Cardiac muscle cell (in vitro differentiated cells and primary cell): ENCODE measurements at places on chromosomes 4 and X.

DNA sequence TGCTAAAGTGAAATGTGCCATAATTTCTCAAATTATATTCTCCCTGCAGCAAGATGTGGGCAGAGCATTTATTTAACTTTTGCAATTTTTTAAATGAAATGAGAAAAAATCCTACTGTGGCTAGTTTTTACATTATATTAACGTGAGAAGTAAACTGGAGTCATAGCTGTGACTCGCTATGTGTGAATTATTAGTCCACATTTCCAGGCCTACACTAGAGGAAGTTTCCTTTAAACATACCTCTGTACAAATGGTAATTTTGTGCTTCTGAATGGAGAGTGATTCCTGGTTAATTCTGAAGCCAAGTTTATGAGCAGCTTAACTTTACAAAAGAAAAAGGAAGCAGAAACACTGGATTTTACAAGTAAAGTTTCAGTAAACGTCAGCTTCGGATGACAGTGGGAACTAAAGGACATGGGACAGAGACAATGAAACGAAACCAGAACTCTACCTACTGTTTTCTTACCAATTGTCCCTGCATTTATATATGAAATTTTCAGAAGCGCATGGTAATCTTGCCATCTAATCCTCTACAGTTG, 72.4 kb downstream of the FBXO8 start:
- DNase-seq = no peak

- no peak for DNase-seq
Observed at GRCh38 chr4:2961811-2962441, 1.3 kb downstream of the NOP14 start.

DNA sequence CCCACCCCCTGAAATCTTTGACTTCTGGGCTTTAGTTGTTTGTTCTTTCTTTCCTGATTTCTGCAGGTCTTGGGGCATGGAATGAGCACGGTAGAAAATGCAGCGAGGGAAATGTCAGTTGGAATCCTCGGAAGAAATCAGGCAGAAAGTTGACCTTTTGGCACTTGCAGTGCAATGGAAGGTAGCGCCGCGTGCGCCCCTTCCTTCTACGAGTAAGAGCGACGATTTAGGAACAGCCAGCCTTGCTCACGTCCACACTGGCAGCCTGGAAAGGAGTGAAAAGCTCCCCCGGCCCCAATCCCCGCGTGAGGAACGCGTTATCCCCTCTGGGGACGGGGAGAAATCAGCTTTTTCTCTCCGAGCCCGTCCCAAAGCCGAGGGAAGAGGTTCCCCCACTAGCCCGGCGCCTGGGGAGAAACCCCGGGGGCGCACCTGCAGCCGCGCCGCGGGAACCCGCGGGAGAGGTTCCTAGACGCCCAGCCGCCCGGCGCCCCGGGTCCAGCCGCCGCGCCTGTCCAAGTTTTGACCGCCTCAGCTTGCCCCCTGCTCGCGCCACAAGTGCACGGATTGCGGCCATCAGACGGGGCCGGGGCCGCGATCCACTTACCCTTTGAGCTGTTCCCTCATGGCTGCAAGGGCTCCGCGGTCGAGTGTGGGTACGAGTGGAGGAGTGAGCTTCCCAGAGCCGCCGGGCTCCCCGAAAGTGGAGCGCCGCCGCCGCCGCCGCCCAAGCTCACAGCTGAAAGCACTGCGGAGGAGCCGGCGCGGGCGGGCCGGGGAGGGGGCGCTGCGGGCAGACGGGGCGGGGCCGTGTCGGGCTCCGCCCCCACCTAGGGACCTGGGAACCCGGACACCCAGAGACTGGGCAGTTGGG, 194.6 kb upstream of the FTHL17 start:
- DNase-seq = peak; percentile 24

- no peak for DNase-seq
Observed at GRCh38 chr4:181877329-181877848, 365.8 kb upstream of the TENM3 start.

DNA sequence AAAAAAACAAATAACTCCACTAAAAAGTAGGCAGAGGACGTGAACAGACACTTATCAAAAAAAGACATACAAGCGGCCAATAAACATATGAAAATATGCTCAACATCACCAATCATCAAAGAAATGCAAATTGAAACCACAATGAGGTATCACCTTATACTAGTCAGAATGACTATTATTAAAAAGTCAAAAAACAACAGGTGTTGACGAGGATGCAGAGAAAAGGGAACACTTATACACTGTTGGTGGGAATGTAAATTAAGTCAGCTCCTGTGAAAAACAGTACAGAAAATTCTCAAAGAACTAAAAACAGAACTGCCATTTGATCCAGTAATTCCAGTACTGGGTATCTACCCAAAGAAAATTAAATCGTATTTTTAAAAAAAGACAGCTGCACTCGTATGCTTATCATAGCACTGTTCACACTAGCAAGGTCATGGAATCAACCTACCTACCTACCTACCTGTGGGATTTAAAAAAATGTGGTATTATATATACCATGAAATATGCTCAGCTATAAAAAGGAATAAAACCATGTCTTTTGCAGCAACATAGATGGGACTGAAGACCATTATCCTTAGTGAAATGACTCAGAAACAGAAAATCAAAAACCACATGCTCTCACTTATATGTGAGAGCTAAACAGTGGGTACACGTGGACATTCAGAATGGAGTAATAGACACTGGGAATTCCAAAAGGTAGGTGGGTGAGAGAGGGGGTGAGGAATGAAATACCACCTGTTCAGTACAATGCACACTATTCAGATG, 24.8 kb upstream of the PTPN13 start:
- no peak for DNase-seq

DNA sequence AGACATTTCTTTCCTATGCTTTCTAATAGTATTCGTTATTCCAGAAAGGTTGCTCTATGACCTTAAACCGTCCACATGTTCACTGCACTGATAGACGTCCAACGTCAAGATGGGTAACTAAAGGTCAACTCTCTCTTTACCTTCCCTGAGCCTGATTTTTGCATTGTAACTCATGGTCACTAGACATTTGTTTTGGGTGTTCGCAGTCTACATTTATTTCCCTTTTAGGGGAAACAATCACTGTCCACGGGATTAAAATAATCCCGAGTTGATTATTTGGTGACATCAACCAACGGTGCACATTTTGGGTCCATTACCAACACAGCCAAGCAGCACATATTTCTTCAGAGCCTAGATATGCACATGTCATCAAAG, 540 bp upstream of the HADH start:
- DNase-seq = no peak

- DNase-seq = no peak
Observed at GRCh38 chr4:13386405-13387107, 97.6 kb downstream of the RAB28 start.

DNA sequence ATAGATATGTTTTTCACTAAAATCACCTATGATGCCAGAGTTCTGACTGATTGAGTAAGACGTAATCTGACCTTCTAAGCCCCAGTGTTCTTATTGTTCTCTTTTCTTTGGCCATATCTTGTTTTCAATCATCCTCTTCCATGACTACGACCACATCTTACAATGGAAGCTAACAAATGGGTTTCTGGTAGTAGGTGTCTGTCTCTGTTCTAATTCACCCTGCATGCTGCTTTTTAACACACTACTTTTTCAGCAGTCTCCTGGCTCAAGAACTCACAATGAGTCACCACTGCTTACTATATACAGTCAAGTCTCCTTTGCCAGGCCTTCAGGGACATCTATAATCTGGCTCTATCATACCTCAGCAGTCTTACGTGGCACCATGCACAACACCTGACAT, 146.1 kb downstream of the NEXMIF start:
- no peak for DNase-seq

DNA sequence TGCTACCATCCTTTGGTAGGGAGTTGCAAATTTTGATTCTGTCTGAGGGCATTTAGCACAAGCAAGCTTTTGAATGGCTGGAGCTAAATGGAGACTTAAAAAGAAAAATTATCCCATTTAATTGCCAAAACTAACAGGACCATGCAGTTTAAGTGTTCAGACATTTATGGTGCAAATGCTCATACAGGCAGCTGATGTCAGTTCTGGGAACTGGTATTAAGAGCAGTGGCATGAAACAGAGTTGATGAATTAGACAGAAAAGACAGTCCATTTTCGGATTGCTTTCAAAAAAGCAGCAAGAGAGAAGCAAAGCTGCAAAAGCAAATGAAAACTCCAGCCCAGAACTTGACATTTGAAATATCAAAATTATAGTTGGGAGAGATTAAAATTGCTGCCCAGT, 1.3 kb downstream of the SCRG1 start:
- DNase-seq = no peak
